Stimulated activated CD4-positive, alpha-beta T cell treated with anti-CD3 and anti-CD28 coated beads, Interleukin-2, amount 100 ng/mL, for 24 hours (primary cell): ENCODE measurements at places on chromosomes 4 and X.

- DNase-seq: no peak
These were observed 39.1 kb upstream of the CDKN2AIP start for GRCh38 chr4:183405303-183405702.

DNA sequence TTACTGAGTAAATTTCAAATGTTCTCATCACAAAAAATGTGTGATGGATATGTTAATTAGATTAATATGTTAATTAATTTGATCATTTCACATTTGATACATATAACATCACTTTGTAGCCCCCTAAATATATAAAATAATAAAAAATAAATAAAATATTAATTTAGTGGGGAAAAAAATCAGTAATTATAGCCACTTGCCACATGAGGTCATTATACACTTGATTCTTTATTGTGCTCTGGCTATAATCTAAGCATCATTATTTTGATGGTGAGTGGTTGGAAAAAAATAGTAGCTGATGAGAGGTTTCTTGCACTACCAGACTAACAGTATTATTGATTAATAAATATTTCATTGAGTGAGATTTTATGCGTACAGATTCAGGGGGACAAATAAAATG lies 57.4 kb downstream of the DCK start:
- no peak for DNase-seq

- DNase-seq: no peak
These were observed 61.4 kb downstream of the GBA3 start for GRCh38 chr4:22754116-22754515.

GRCh38 chrX:103254171-103254824 lies 657 bp downstream of the TCEAL8 start:
- DNase-seq: peak; percentile 56

DNA sequence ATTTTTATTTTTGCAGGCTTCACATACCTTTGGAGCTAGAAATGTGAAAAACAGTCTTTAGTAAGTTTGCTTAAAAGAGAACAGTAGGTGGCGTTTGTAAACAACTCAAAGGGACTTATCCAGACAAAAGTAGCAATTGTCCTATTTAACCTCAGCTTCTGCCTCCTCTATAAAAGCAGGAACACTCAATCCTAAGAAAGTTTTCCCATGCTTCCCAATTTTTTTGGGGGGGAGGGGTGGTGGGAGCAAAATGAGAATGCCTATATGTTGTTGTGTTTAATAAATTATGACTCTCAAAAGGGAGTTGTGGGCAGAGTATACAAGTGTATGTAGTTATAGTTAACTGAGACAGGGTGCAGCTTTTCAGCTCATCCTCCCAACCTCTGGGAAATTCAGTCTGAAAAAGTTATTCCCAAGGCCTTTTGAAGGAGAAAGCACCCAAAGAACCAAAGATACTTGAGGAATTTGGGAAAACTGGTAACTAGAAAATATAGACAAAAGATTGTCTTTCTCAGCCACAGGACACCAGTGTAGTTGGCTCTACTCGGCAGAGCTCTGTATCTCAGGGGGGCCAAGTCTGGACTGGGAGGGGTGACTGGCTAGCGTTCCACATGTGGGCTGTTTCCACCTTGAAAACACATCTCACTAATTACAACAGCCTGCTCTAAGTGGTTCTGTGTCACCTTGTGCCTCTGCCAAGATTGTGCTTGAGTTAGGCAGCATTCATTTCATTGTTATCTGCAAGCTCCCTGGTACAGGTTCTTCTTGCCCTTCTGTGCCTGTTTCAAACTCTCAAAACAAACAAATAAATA lies 2.8 kb downstream of the SFRP2 start:
- DNase-seq: no peak

DNA sequence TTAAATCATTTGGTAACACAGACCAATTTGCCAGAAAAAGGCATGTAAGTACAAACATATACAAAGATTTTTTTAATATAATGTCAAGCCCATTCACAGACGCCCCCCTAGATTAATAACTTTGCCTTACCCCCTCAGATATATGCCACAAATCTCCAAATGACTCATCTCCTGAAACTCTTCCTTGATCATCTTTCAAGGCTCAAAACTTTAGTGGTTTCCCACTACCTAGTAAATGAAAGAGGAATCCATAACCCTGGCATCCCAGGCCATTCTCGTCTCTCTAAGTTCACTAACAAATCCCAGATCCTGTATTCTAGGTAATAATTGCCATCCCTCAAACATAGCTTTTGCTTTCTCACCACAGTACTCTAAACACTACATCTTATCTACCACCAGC lies 61.9 kb downstream of the PRSS12 start:
- no peak for DNase-seq
